ENCODE measurements at places on chromosomes 2 and 18.
A peak's percentile ranks its signal among the peaks of the same experiment; 100 is the strongest.

GRCh38 chr2:73699437-73699836, 37.7 kb downstream of the TPRKB start:
- DNase-seq, result no peak

- no peak for DNase-seq
Observed at GRCh38 chr18:68734308-68734707, 19.4 kb upstream of the TMX3 start.

DNA sequence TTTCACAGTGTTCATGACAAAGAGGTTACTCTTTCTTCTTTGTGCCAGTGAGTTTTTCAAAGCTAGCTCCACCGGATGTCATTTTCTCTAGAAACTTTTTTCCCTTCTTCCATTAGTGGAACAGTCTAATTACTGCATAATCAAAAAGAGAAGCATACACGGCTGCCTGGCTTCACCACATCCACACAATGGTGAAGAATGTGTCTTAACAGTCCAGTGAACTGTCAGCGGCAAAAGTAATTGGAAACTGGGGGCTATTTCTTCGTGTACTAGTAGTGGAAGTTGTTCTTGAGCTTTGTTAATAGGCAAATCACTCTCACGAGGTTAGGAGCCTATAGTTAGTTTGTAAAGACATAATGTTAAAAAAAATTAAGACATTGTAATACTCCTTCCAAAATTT, 32.9 kb upstream of the PIK3C3 start:
- no peak for DNase-seq

DNA sequence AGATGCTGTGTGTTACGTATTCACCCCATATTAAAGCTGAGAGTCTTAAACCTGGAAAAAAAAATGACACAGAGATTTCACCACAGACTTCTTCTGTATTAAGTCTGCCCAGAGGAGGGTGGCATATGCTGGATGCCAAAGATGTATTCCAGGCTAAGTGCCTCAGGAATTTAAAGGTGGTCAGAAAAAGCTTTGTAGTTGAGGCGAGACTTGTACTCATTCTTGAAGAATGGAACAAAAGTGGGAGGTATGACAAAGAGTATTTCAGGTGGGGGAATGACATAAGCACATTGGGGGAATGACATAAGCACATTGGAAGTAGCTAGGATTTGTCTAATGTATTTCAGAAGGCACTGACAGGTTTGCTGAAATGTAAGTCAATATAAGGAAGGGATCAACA, 98.6 kb downstream of the BABAM2 start:
- no peak for DNase-seq

DNA sequence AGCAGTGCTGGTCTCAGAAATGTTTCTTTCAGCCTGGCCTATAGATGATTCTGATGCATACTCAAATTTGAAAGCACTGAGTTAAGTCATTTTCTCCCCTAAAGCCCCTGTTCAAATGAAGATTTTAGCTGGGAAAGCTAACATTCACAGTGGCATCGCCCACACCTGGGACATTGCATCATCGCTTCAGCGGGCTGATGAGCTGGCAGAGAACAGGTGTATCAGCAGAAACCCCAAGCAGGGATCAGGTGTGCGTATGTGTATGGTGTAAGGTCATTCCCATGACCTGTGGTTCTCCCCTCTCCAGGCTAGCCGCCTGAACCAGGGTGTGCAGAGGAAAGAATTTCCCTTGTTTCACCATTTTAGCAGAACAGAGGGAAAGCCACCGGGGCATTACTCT, 56.3 kb downstream of the EPAS1 start:
- DNase-seq, result no peak

- peak; percentile 46 for DNase-seq
Observed at GRCh38 chr18:10951631-10952544, 197.5 kb downstream of the PIEZO2 start.

GRCh38 chr2:56169521-56169920, 14.3 kb upstream of the CCDC85A start:
- no peak for DNase-seq

DNA sequence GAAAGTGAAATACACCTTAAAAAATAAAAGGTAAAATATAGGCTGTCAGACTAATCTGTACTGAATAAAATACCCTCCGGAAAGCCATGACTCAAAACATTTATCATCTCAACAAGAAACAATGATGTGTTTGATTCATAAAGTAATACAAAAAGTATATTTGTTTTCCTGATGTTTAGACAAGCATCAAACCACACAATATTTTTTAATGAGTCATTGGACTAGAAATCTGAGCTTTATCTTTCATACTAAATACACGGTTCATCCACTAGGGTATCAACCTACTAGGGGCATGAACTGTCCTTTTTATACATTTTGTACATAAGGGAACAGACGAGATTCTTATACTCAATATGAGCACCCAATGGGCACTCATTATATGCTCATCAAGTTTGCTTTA, 31.3 kb downstream of the CD226 start:
- no peak for DNase-seq

- peak; percentile 60 for DNase-seq
Observed at GRCh38 chr2:208311321-208311720, 45.3 kb downstream of the PIKFYVE start.

GRCh38 chr2:49490710-49491109, 336.4 kb upstream of the FSHR start:
- peak; percentile 53 for DNase-seq

DNA sequence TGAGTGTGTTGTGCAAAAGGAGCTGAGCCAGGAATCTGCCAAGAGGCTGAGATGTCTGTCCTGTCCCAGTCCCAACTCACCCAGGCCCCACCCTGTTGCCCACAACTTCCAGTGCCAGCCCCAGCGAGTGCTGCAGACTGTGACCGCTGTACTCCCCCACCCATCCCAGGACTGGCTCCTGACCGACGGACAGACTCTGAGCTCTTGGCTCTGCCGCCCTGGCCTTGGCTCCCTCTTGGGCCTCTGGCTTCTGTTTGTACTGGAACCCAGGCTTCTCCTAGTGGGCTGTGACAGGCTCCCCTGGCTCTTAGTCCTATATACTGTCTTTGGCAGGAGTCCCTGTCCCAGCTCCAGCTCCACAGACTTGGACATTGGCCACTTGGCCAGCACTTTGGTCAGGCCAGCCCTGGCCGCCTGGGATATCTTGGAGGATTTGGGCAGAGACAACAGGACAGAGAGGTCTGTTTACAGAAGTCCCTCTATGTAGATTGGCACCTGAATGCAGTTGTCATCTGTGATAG, 41.1 kb downstream of the ACOXL start:
- no peak for DNase-seq

Measured in NAMALWA (cell line).